ENCODE measurements at places on chromosomes 1 and 21.

GRCh38 chr1:26009796-26010447 lies 11.7 kb upstream of the EXTL1 start:
- DNase-seq, result no peak

GRCh38 chr21:15797577-15798363 lies 68.0 kb downstream of the USP25 start:
- DNase-seq, result no peak

DNA sequence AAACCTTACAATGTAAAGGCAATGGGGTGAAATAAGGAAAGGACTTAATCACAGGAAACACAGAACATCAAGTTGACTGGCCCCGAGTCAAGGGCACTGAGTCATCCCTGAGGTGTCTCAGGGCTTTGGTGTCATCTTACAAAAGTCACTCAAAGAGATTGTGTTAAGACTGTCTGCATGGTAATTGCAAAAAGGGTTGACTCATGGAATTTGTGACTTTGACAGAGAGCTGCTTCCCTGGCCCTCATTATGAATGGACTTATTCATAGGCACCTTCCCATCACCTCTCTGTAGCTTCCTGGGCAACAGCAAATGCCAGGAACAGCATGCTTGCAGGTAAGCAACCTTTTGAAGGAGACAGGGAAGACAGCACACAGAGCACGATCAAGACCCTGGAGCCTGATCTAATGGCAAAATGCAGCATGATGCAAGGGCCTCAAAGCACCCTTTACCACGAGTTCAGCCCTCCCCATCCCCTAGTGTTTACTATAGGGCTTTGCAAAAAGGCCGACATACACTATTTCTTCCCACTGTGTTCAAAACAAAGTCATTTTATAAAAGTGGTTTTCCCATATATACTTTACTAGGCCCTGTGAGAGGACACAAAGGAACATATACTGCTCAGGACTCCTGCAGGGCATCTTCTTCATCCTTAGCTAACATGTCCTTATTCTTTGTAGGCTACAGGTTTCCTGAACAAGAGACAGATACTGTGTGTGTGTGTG lies 17.1 kb downstream of the ZP4 start:
- no peak for DNase-seq

- DNase-seq, result no peak
Measured at GRCh38 chr1:199404976-199405375, 622.5 kb upstream of the NR5A2 start.

DNA sequence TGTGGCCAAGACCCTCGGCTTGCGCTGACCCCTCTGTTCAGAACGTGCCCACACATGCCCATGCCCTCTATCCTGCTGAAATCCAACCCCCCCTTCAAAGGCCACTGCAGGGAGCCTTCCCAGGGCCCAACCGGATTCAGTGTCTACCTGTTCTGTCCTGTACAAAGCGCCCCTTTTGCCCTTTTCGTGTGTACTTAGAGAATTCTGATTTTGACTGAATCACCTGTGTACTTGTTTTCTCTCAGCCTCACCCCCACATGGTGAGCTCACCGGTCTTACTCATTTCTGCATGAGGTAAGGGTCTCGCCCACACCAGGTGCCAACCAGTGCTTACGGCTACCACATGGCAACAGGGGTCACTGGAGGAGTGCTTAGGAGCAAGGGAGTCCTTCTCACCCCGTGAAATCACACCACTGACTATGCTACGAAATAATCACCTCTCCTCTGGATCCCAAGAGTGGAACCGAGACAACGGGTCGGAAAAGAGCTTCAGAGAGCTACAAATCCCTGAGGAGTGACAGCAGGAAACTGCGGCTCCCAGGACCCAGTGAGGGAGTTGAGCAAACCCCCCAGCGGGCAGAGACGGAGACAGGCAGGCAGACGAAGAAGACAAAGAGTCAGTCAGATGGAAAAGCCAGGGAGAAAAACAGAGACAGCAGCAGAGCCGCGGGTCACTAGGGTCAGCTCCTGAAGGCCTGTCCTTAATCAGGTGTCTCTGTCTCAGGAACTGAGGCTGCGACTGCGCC lies 2.1 kb upstream of the S100A2 start:
- DNase-seq, result no peak

DNA sequence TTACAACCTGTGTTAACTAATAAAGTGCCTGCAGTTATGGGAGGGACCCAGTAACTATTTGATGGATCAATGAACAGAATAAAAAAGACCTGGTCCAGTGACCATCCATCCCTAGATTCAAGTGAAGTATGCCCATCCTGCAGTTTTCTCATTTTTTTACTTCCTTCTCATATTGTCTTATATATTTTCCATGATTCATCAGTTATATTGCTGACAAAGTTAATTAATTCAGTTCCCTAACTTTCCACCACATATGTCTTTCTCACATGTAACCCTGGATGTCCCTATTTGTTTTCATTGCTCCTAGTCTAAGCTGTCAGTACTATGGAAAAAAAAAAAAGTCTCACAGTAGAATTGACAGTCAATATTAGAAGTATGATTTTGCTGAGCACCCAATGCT lies 64.3 kb downstream of the ITGB3BP start:
- no peak for DNase-seq

DNA sequence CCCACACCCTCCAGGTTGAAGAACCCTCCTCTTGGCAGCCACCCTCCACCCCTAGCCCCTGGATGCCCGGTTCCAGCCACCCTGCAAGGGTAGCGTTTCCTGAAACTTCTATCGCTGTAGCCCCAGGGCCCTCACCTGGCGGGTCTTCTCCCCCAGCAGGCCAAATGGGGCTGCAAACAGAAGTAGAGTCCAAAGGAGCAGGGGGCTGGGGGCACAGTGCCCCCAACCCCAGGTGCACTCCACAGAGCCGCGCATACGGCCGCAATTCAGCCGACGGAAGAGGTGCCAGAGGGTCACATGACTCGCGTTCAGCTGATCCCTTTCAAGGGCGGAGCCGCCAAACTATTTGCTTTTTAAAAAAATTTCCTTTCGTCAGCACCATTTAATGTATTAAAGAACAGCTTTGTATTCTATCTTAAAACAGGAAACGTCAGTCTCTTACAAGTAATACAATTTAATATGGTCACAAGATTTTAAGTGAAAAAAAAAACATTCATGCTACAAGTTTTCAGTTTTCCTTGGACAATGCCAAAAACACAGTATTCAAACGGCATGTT lies at the start of gene GLMP:
GLMP (minus strand) TSS at position 289 of the 557 bp plus-strand sequence; CDS start at position 255, 34 bp downstream.
- no peak for DNase-seq

All from stimulated activated CD8-positive, alpha-beta memory T cell treated with anti-CD3 and anti-CD28 coated beads, Interleukin-4, amount 100 ng/mL, for 1 hour (primary cell).